BJ (cell line): ENCODE measurements at places on chromosomes 12 and 14.

DNA sequence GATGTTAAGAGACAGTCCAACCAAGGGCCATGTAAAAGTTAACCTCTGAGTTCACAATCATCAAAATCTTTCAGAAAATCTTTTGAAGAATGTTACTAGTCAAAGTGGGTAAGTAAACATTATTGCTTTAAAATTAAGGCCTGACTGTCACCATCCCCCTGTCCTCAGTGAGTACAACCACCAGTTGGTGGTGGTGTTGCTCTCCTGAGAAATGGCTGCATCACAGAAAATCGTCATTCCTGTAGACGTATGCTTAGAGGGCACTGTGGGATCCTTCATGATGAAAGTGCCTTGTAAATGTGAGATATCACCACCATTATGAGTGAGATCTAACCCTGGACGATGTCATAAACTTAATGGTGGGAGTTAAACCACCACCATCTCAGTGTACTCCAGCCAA, 451.2 kb downstream of the RPS29 start:
- no peak for DNase-seq

DNA sequence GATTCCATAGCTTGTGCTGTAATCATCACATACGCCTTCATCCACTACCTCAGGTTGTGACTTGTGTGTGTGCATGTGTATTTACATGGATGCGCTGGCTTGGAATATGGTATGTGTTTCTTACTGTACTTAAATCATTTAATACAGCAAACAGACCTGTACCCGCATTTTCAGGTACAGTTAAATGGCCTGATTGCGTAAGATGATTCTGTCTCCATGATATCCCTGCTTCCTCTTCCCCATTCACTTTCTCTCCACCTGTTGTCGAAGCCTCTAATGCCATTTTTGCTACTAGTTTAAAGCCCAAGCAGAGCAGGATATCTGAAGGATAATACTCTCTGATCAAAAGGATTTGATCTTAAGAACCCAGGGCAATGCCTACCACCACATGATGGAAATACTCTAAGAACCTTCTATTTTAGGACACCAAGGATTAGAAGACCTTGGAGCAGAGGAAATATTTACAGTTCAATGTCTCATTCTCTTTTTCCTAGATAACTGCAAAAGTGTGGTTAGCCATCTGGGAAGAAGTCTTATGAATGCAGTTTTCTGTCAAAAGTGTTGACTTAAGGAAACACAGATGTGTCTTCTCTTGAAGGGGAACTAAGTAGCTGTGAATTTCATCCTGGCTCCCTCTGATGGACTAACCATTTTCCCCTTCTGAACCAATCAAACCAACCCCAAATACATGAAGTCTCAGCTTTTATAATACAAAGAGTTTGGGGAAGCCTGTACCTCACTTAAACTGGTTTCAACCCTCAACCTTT, 78.7 kb downstream of the HELB start:
- no peak for DNase-seq

GRCh38 chr12:43072431-43072830, 479.6 kb downstream of the ADAMTS20 start:
- DNase-seq = no peak

GRCh38 chr12:42980441-42980840, 390.9 kb upstream of the PRICKLE1 start:
- DNase-seq = no peak

DNA sequence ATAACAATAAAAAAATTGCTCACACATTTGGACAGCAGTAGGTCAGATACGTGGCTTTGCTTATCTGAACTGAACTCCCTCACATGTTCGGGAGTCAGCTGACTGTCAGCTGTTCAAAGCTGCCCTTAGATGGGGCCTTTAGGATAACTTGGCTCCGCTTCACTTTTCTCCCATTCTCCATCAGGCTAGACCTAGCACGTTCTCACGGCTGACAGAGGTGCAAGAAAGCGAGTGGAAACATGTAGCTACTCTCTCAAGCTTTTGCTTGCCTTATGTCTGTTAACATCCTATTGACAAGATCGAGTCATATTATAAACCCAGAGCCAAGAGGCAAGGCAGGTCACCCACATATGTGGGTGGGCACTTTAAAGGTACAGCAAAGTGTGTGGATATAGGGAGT, 112.0 kb upstream of the PDZRN4 start:
- no peak for DNase-seq

DNA sequence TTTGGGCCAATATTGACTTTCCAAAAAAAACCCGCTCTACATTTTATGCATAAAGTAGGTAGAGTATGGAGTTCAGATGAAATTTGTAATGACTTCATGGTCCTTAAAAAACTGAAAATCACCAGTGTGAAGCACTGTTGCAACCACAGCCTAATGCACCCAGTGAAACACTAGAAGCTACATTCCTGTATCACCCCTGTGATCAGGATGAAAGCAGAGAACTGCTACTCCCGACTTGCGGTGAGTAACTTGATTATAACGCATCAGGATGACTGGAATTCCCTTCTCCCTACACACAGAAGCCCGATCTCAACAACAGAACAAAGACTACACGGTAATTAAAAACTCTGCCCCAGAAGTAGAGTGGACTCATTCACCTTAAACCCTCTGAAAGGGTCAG, 33.8 kb downstream of the SPTB start:
- DNase-seq = no peak

GRCh38 chr12:53660041-53660440, 15.8 kb downstream of the ATP5MC2 start:
- DNase-seq = no peak

- no peak for DNase-seq
These were observed 7.6 kb downstream of the VPS37B start for GRCh38 chr12:122888232-122888752.

- no peak for DNase-seq
These were observed 57.0 kb upstream of the DIO3 start for GRCh38 chr14:101504096-101504948.

DNA sequence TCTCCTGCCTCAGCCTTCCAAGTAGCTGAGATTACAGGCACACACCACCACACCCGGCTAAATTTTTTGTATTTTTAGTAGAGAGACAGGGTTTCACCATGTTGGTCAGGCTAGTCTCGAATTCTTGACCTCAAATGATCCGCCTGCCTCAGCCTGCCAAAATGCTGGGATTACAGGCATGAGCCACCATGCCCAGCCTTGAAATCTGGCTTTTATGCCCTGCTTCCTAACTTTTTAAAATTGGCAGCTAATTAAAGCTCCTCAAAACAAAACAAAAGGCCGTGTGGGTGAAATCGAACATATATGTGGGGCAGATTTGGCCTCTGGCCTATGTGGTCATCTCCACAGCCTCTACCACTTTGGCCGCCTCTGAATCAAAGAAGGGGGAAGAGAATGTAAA, 37.9 kb downstream of the KCTD10 start:
- no peak for DNase-seq

GRCh38 chr12:22190-22529, 44.4 kb upstream of the IQSEC3 start:
- no peak for DNase-seq

DNA sequence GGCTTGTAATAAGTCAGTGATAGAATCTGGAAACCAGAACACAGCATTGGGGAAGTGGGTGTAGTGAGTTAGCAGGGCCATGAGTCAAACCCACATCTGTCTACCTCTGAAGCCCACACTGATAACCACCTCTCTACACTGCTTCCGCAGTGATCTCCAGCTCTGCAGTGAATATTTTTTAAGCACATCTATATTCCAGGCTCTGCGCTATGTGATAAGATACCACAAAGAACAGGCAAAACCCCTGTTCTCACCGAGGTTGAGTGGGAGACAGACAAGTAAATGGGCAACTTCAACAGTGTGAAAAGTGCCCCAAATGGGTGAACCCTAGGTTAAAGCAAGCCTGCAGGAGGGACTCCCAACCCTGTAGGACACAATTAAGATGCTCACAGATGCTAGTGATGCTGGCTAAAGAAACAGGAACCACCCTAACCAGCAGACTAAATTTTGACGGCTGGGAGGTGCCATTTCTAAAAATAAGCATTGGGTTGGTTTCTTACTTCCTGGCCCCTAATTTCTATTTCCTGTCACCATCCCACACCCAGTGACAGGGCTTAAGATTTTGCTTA, 375.0 kb downstream of the DPF3 start:
- DNase-seq = no peak
